ENCODE measurements at places on chromosomes 5 and 9.

GRCh38 chr5:80442742-80443141 lies 34.9 kb downstream of the ZFYVE16 start:
- no peak for DNase-seq

DNA sequence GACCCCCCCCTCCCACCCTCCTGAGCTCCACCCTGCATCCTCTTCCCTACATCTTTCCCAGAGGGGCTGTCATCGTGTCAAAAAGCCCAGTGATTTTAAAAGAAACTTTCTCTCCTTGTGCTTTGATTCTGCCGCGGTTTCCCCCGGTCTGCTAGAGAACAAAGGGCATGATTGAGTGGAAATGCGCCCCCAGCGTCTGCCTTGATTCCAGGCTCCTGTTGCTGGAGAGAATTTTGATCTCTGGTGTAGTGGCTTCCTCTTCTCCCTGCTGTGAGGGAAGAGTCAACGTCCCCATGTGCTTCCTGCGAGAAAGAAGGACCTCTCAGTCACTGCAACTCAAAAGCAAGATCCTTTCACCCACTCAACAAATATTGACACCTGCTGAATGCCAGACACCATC lies 61.9 kb upstream of the RAPGEF1 start:
- DNase-seq: no peak

DNA sequence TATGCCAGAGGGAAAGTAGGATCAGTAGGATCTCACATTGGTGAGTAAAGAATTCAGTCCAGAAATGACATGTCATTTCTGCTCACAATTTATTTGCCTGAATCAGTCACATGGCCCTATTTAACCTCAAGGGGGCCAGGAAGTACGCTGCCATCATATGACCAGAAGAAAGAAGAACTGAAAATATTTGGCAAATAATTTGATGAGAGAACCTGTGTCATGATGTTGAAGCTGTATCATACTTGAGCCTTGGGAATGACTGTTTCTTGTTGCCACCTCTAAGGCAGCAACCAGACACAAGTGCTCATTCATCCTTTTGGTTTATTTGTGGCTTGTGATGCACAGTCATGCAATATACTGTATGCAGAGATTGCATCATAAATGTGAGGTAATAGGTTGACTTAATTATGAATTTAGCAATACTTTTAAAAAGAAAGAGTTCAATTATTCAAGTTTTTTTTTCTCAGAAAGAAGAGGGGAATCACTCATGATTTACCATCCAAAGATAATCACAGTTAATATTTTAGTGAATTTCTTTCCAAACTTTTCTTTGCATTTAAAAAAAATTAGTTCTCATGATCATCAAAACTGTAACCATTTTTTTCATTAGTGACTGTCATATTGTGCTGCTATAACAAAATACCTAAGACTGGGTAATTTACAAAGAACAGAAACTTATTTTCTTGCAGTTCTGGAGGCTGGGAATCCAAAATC lies 8.2 kb upstream of the ZFYVE16 start:
- DNase-seq: peak; percentile 85

- DNase-seq: no peak
Observed at GRCh38 chr9:113612828-113613227, 149.3 kb downstream of the RGS3 start.

DNA sequence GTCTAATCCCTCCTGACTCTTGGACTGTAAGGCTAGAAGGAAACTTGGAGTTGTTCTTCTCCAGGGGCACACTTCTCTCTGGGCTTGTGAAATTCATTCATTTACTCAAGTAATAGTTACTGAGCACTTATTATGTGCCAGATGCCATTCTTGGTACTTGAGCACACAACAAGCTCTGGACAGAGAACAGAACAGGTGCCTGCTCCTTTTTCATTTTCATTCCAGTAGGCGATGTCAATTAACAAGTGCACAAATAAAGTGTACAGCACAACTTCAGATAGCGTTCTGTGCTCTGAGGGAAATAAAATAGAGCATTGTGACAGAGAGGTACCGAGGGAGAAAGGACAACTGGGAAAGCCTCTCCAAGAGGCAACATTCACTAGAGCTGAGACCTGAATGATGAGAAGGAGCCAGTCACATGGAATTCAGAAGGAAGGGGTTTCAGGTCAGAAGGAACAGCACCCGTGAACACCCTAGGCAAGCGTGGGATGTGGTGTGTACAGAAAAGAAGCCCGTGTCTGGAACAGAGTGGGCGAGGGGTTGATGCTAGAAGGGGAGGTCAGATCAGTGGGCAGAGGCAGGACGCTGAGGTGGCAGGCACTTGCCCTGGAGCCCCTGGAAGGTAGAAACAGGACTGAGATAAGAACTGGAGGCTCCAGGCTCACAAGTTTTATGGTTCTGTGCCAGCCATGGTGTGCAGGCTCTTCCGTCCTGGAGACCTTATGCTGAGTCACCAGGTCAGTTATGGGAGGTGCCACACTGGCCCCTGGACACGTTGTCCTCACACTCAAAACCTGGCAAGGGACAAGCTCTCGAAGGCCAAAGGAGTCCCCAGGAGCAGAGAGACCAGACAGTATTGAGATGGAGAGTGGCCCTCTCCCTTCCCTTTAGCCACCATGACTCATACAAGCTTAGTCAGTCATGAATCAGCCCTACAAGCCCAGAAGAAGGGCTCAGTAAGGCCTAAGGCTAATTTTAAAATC lies 7.2 kb upstream of the ABLIM3 start:
- no peak for DNase-seq

GRCh38 chr9:72524820-72525540 lies 3.6 kb downstream of the TMC1 start:
- DNase-seq: no peak

- no peak for DNase-seq
Observed at GRCh38 chr5:147859962-147860640, 18.4 kb upstream of the SCGB3A2 start.

DNA sequence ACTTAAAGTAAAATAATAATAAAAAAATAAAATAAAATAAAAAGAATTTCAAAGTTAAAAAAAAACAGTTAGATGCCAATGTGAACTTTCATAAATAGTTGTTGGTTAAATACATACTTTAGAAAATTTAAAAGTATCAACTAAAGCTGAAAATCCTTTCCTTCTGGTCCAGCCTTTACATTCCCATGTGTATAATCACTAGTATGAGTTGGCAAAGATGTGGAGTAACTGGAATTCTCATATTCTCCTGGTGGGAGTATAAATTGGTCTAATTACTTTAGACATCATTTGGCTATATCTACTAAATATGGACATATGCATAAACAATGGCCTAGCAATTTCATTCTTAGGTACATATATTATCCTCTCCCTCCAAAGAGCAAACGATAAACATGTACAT lies 619.9 kb downstream of the PTPRD start:
- no peak for DNase-seq

- DNase-seq: no peak
Observed at GRCh38 chr9:68532131-68532530, 8.6 kb downstream of the TMEM252 start.

DNA sequence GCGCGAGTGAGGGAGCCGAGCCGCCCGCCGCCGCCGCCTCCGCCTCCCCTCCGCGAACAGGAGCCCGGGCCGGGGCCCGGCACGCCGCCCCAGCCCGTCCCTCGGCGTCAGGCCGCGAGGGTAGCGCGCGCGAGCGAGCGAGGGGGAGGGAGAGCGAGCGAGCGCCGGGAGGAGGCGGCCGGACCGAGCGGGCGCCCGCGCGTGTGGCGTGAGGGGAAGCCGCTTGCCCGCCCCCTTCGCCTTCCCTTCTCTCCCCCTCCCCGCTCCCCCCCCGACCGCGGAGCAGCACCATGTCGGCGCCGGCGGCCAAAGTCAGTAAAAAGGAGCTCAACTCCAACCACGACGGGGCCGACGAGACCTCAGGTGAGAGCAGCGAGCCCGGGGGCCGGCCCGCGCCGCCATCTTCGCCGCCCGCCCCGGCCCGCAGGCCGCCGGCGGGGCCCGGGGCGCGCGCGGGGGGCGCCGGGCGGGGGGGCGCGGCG lies 312 bp downstream of the SET start:
- DNase-seq: peak; percentile 53

- no peak for DNase-seq
Observed at GRCh38 chr5:77402796-77403195, 89.3 kb downstream of the WDR41 start.

DNA sequence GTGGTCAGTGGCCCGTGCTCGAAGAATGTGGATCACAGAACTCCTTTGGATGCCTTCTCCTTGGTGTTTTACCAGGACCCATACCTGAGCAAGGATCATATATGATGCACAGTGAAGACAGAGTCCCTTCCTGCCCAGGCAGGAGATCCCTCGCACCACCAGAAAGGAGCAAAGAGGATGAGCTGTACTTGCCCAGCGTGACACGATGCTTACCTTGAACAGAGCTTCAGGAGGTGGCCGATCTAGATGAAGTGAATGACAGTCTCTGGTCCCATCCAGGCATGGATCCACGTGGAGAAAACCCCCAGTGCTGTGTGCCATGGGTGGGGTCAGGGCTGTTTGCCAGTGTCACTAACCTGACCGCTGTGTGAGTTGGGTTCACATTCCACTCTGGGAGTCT lies 455.4 kb downstream of the GADD45G start:
- no peak for DNase-seq
